ENCODE measurements at places on chromosomes 7 and 10. TPM values are rescaled to one million over a fixed set of nuclear protein-coding genes. Genes with fewer than 3 reads are reported as not detected.

GRCh38 chr10:118034791-118035261 lies 11.9 kb downstream of the RAB11FIP2 start:
- DNase-seq: no peak

GRCh38 chr7:2979951-2980350 lies 63.7 kb downstream of the CARD11 start:
- DNase-seq: no peak

GRCh38 chr7:28973591-28973990 lies 15.5 kb upstream of the TRIL start:
- DNase-seq: no peak

DNA sequence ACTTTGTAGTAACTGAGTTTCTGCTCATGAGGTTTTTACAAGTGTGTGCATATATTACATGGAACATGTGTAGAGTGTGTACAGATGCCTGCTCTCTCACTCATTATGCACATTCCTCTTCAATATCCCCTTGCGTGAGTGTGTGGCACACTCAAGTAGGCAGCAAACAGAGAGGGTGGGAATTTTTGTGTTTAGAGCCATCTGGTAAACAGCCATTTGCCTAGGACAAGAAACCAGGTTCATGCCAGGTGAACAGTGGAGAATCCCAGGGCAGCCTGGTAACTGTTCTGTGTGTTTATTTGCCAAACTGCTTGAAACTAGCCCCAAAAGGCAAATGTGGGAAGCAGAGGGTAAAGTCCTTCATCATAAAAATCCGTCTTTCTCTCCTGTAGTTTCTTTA lies 19.9 kb downstream of the FBXW4 start:
- DNase-seq: no peak

The LLCFC1 gene
- polyA plus RNA-seq: not detected

The UPP1 gene
- 57.5 TPM for polyA plus RNA-seq

The LBX1 gene
- polyA plus RNA-seq: not detected

Measured in SK-N-SH (cell line).